ENCODE measurements at places on chromosomes 12 and 14.
A peak's percentile ranks its signal among the peaks of the same experiment; 100 is the strongest.

DNA sequence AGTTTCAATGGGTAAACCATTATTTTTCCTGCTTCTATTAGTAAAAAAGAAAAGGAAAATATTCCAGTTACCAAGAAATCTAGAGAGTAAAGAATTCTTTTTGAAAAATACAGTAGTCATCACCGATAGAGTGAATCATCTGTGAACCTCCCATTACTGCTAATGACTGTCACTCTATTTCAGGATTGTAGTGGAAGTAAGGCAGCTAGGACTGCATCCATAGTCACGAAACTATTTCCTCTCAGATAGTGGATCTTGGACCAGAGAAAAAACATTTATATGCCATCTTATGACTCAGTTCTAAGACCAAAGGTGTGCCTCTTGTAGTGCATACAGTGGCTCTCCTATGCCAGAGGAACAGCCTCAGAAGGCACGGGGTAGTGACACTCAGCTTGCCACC, 173.9 kb upstream of the PLEKHA5 start:
- no peak for DNase-seq

GRCh38 chr12:69328426-69328825, 19.8 kb upstream of the LYZ start:
- DNase-seq, result no peak

GRCh38 chr14:54444681-54445080, 3.5 kb upstream of the CNIH1 start:
- no peak for DNase-seq

DNA sequence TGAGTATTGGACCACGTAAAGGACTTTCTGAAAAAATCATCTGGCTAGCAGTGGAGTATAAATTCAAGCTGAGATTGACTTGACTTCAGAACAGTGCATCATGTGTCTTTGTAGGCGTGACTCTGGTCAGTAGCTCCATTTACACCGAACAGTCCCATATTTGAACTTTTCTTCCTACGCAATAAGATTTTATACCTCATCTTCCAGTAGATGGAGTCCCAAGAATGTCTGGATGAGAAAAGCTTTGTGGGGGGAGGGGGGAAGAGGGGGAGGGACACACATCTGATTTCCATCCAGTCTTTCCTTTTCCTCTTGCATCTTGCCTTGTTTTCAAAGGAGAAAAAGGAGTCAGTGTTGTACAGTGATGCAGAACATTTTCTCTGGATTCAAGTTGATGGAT, 241.0 kb downstream of the EMP1 start:
- DNase-seq, result no peak

GRCh38 chr12:93125126-93125525, 196.0 kb upstream of the EEA1 start:
- DNase-seq, result no peak

- DNase-seq, result no peak
These were observed 5.9 kb upstream of the A2ML1 start for GRCh38 chr12:8816448-8817050.

DNA sequence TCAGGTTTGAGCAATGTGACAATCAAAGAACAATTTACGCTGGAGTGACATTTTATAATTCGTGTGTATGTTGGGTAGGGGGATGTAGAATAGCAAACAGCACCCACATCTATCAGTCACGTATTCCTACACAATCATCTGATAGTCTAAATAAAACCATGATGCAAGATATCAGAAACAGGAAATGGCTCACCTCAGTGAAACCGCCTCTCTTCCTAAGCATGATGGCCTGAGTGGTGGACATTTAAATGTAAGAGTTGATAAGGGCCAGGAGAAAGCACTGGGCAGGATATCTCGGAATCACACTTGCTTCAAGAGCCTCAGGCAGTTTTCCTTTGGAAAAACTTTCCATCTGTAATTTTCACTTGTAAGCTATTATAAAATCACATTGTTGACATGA, 128.2 kb downstream of the GRIP1 start:
- DNase-seq, result no peak

DNA sequence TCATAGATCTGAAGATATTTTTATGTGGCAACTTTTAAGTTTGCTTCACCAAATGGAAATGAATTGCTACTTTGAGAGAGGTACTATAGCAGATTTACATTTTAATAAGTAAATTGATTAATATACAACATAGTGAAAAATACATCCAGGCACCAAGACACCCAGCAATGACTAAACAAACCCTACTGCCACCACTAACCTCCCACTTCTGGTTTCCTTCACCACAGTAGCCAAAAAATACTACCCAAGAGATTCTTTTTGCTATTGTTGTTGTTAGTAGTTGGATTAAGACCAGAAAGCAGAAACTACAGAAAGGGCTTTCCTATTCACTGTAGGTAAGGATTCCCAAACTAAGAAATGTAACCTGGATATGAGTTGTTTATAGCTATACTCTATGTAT, 54.1 kb downstream of the COCH start:
- DNase-seq, result no peak

DNA sequence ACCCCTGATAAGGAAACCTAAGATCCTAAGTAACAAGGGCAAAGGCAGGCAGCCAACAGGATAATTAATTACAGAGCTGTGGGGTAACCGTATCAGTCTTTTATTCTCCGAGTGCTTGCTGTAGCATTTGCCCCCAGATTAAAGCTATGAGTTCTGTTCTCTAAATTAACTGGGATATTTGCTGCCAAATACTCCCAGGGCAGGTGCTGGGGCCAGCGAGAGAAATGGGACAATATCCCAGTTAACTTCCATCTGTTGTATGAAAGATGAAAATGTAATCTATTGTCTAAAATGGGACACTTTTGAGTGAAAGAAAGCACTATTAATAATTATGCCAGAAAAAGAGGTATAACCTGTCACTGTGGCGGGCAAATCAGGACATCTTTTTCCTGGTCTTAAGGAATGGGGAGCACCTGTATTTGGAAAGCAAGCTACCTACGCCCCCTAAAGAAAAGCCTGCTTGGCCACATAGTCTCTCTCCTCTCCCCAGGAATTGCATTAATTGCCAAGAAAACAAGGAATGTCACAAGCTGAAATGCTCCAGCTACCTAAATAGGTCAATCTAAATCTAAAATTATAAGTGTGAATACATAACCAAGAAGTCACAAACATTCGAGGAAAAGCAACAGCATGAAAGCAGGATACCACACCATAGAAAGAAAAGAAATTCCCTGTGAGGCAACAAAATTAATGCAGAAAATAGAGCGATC, 26.7 kb upstream of the CFAP54 start:
- no peak for DNase-seq

- no peak for DNase-seq
These were observed 310.0 kb upstream of the DDHD1 start for GRCh38 chr14:53462931-53463778.

GRCh38 chr14:77498120-77498979, at the start of gene ISM2:
ISM2 (minus strand) TSS chr14:77498816; CDS start chr14:77498793, 23 bp downstream.
- DNase-seq, result peak; percentile 25

DNA sequence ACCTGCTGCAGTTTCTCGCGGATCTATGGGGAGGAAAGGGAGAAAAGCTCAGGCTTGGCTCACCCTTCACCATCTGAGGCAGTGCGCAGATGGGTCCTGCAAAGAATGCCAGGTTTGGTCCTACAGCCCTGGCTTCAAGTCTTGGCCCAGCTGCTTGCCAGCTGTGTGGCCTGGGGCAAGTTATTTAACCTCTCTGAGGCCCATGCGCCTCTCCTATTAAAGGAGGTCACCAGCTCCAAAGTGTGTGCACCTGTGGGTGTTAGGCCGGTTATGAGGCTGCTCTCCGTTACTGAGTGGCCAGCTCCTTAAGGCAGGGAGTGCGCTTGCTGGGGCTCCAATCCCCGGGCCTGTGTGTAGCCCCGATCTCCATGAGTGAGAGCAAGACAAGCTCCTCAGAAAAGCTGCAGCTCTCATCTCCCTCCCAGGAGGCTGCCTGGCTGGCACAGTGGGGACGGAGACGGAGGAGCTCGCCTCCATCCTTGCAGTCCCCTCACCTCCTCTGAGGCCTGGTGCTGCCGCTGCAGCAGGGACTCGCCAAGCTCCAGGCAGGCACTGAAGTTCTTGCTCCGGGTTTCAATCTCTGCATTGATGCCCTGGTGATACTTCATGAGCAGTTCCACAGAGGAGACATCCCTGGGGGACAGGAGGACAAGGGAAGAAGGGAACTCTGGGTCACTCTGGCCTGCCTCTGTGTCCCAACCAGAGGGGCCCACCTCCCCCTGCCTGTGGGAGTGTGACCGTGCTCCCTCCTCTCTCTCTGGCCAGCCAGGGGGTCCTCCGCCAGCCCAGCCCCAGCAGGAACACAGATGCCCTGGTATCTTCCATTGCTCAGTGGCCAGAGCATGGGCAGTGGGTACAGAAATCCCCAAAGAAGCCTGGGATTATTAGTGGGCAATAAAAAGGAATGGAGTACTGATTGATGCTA, 65.1 kb downstream of the PLEKHG3 start:
- peak; percentile 27 for DNase-seq

DNA sequence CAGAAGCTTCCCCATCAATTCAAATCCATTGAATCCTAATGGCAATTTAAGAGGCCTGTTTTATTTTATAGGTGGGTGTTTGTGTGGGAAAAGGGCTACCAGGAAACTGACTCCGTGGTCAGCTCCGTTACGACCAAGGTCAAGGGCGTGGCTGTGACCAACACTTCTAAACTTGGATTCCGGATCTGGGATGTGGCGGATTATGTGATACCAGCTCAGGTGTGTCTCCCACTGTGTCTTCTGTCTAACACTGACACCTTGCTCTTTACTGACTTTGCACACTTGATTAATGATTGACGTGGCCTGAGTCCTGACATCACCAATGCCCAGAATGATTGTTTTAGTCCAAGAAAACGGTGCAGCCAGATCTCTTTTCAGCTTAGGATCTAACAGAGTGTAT, 7.1 kb downstream of the P2RX4 start:
- no peak for DNase-seq

GRCh38 chr14:77478796-77479195, 19.8 kb downstream of the ISM2 start:
- DNase-seq, result no peak

GRCh38 chr12:118330421-118331018, 42.2 kb downstream of the TAOK3 start:
- no peak for DNase-seq

DNA sequence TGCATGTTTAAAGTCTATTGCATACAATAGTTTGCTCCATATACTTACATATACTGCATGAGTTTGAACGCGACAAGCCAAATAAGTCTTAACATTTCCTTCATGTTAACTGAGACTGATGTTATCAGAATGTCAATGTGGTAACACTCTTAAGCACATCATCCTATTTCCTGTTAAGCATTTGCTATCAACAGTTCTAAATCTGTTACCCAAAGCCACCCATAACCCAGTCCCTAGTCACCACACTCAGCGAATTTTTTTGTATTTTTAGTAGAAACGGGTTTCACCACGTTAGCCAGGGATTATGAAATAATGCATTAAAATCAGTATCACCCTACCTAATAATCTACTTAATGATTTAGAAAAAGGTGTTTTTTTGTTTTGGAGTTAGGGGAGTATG, 39.4 kb downstream of the HNRNPC start:
- DNase-seq, result peak; percentile 67

DNA sequence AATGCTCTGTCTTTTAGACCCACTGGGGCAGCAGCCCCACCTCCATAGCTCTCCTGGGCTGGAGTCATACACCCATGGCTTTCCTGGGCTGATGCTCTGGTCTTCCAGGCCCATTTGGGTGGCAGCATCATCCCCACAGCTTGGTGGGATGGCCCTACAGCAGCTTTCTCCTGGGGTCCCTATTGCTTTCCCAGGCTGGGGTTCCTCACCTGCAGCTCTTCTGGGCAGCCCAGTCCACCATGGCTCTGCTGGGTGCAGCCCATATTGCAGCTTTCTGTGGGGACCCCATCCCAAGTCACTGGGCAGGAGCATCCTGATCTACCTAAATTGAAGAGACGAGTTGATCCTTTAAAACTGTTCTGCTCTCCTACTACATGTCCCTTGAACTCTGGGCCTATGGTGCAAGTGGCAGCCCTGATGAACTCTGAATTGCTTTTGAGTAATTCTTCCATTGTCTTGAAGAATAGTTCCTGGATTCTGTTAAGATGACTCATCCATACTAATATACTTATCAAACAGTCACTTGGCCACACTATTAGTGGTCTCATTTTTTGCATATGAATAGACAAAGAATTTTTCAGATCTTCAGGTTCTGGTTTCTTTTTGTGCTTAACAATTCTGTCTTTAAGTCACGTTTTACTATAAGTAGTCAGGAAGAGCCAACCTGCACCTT, 390.1 kb downstream of the DPF3 start:
- DNase-seq, result no peak

DNA sequence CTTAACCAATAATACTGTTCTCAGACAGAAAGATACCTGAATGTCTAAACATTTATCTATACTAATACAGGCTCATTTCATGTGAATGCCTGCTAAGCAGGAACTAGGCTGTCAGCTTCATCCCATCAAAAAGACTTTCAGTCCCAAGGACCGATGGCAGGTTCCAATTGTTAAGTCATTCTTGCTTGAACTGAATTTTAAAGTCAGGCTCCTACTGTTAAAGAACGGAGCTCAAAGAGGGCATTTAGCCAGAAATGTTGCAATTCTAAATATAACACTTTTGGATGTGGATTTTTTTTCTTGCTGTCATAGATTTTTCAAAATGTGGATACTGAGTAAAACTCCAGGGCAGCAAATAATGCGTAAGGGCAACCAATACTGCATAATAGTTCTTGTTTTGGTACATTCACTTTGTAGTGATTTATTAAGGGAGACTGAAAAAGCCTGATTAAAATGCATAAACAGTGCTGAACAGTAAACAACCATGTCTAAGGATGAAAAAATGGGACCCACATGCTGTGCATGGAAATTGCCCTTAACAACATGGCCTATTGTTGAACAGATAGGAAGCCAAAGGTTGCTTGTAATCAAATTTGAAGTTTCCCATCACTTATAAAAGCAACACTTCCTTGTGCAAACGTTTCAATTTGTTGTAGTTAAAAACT, 38.6 kb upstream of the DBX2 start:
- no peak for DNase-seq

DNA sequence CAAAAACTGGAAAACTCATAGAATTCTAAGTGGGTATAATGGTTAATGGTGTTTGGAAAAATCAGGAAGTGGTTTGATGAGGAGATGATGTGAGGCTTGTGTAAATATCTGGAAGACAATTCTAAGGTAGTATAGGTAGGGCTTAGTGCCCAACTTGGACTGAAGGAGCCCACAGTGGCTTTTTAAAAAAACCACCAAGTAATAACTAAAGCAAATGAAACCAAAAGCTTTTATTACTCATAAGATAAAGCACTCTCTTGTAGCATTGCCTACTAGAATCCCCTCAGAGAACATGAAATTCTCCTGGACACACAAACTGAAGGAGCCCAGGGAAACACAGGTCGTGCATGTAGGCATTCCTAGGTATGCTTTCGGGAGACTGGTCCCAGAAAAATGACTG, 324.5 kb downstream of the NELL2 start:
- DNase-seq, result no peak

DNA sequence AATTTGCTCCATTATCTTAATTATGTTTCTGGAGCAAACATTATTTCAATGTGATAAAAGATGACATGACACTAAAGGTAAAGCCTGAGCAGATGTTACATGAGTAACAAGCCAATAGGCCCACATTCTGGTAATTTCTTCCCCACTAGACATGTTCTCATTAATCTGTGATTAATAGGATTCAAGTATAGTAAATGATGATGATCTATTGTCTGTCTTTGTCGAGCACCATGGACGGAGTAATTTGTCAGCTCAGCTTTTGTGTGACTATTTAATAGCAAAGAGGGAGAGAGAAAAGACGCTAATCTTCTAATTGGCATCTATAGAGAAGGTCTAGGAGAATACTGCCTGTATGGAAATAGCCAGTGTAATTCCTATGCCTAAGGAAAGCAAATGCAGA, 62.2 kb upstream of the INSM2 start:
- no peak for DNase-seq

Data from CD8-positive, alpha-beta memory T cell (primary cell).